Astrocyte of the spinal cord (primary cell): ENCODE measurements at places on chromosomes 3 and 15.

GRCh38 chr3:61928039-61928438 is 366.7 kb downstream of the PTPRG start:
- peak; percentile 42 for DNase-seq

GRCh38 chr3:139288266-139288821 is 55.5 kb upstream of the MRPS22 start:
- DNase-seq, result no peak

DNA sequence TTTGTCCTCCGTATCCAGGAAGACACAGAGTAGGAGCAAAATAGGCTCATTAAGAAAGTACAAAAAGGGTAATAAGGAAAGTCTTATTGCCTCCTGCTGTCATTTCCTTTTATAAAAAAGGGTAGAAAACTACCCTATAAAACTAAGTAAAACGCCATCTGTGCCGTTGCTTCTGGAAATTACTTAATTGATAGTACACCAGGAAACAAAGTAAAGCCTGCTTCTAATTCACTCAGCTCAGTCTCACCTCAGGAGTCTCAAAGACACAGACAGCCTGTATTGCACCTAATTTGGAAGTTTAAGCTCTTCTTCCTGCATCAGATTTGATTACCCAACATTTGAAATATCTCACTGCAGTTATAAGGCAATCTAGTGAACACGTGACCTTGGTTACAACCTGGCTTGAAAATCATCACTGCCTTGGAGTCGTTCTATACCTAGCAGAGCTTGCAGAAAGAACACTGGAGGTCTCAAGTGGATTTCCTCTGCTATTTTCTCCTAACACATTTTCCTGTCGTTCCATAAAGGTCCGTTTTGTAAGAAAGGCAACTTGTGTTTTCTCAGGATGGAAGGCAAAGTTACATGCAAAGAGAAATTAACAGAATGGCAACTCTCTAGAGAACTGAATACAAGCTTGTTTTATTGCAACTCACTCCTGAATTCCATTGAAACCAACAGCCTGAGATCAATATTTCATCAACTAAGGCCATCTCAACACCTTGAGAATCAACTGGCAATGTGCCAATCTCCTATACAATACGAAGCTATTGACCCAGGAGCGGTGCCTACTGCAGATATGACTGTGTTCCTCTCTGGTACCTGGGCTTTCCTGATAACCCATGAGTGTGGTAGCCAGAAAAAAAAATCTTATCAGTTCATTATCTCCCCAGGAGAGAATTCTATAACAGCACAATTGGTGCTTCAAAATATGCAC is 203.3 kb upstream of the LMCD1 start:
- DNase-seq, result no peak

DNA sequence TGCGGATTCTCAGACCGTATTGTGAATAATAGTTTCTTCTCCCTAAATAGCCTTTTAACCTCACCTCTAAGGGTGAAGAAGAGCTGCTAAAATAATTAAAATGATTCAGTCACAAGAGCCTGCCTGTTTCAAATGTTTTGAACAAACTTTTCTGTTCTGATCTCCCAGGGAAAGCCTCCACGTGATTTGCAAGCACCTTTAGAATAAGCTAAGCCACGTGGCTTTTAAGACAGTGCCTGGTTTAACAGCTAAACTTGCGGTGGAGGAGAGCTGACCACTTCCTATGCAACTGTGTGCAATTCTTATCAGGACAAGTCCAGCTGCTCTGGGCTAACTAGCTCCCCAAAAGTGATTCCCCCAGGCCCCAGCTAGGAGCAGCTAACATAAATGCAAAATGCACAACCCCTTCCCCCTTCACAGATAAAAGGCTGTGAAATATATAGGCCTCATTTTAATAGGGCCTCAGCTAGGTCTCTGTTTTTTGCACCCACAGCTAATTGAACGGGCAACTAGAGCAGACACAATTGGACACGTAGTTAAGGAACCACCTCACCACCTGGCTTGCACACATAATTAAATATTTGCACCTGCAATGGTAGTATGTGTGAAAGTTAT is 401.2 kb upstream of the NR2F2 start:
- DNase-seq, result peak; percentile 22

- no peak for DNase-seq
Measured at GRCh38 chr3:127484601-127485388, 105.7 kb downstream of the TPRA1 start.

DNA sequence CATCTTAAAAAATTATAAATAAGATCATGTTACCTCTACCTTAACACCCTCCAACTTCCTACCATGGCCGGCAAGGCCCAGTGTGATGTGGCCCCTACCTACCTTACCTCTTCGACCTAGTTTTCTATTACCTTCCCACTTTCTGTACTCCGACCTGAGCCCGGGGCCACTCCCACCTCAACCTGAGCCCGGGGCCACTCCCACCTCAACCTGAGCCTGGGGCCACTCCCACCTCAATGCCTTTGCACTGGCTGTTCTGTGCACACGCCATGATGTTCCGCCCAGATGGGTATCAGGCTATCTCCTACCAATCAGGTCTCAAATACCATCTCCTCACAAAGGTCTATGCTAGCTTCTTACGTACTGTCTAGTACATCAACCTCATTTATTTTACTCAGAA is 66.8 kb upstream of the XXYLT1 start:
- no peak for DNase-seq

DNA sequence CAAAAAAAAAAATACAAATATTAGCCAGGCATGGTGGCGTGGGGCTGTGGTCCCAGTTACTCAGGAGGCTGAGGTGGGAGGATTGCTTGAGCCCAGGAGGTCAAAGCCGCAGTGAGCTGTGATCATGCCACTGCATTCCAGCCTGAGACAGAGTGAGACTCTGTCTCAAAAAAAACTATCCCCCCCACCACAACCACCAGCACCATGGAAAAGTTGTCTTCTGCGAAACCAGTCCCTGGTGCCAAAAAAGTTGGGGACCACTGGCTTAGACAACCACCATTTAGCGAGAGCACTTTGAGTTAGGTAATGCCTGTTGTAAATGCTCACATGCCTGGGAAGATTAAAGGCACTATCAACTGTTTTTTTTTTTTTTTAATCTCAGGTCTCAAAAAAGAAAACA is 15.4 kb downstream of the ARHGAP31 start:
- no peak for DNase-seq

- no peak for DNase-seq
Measured at GRCh38 chr3:128991355-128991895, 2.5 kb downstream of the CFAP92 start.

- DNase-seq, result peak; percentile 12
Measured at GRCh38 chr3:16675805-16676204, 70.6 kb upstream of the DAZL start.

GRCh38 chr3:179268400-179269051 is 17.6 kb upstream of the KCNMB3 start:
- DNase-seq, result no peak

DNA sequence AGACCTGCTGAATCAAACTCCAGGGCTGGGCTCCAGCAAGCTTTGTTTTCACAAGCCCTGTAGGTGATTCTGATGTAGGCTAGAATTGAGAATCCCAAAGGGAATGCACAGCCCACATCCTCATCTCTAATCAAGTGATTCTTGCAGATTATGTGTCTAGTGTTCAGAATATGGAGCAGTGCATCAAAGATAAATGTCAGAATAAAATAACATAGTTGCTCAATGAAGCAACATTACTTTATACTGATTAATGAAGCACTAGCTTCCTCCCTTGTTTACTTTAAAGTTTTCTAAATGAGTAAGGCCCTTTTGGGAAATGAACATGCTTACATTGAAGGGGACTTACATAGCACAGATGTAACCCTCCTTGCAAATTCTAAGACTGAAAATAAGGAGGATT is 39.2 kb downstream of the NUP210 start:
- no peak for DNase-seq

- no peak for DNase-seq
Measured at GRCh38 chr3:36393563-36393962, 13.3 kb downstream of the STAC start.

DNA sequence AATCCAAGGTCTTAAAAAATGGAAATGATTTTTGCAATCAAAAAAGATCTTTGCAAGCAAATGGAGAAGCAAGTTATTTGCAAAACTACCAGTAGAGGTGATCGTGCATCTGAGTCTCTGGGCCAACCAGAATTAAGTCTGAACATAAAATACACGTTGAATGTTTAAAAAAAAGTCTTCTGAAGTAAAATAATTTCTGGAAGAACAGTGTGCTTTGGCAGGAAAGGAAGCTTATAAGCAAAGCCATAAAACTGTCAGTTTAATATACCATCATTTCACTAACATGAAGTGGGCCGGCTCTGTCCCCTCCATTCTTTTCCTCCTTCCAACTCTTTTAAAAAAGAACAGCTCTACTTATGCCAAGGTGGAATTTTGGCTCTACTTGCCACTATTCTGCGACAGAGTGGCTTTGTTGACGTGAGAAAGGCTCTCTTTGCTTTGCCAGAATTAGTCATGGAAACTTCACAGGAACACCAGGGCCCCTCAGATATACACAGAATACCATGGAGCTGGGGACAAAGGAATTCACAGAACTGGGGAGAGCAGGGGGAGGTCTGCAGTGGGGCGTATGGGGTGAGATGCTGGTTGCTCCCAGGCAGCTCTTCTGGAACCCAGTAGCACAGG is 29.8 kb downstream of the FSTL1 start:
- peak; percentile 70 for DNase-seq

DNA sequence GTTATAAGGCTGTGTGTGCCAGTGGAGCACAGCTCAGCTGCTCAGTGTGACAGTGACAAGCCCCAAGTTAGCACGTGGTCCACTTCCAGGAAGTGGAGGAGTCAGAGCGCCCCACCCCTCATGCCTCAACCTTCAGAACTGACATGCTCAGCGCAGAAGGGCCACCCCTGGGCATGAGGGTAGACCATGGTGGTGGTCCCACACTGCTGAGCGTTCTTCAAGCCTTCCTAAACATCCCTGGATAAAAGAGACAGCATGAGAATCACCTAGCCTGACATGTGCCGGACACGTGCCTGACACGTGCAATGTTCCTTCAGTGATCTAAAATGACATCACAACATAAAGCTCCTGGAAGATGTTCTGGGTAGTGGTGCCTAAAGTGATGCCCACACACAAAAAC is 16.8 kb downstream of the ATP10A start:
- DNase-seq, result no peak

DNA sequence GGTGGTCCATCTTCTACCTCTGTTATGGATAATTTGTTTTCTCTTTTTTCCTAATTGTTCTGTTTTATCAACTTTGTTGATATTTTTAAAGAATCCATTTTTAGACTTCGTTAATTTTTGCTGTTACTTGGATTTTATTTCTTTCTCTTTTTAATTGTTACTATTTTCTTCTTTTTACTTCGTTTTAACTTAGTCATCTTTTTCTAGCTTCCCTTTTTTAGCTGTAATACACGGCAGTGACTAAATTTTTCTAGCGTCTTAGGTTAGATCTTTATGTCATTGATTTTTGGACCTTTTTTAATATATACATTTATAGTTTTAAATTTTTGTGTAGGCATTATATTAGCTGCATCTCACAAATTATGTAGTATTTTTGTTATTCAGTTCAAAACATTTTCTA is 33.1 kb downstream of the ARIH2 start:
- no peak for DNase-seq

DNA sequence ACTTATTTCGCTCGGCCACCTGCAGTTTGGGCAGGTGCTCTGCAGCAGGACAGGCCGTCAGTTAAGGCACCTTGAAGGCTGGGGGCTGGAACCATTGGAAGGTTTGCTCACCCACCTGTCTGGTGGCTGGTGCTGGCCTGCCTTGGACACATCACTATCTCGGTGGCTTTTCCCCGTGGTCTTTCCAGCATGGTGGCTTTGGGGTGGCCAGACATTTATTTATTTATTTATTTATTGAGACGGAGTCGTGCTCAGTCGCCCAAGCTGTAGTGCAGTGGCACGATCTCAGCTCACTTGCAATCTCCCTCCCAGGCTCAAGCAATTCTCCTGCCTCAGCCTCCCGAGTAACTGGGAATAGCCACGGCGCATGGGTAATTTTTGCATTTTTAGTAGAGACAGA is 11.7 kb downstream of the ISG20 start:
- DNase-seq, result no peak

GRCh38 chr3:89983449-89983848 is 876.0 kb downstream of the EPHA3 start:
- DNase-seq, result no peak

- no peak for DNase-seq
Measured at GRCh38 chr15:42358141-42358540, 1.2 kb upstream of the CAPN3 start.

- DNase-seq, result no peak
Measured at GRCh38 chr3:180306155-180306554, 269.4 kb upstream of the PEX5L start.

DNA sequence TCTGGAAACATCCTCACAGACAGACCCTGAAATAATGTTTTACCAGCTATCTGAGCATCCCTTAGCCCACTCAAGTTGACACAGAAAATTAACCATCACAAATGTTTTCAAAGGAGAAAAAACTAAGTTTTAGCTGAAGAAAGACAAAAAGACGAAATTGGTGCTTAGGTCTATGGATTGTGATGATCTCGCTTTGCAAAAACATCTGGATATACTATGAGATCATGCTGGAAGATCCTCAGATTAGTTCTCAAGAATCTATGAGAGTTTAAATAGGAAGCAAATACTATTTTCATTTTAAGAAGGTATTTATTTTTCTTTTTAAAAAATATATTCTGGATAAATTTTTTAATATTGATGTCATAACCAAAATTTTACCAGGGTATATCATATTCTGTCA is 42.6 kb upstream of the MBNL1 start:
- DNase-seq, result no peak

GRCh38 chr3:168645180-168645579 is 549.5 kb upstream of the GOLIM4 start:
- DNase-seq, result no peak
